ENCODE measurements at places on chromosomes 2 and 18.
A peak's percentile ranks its signal among the peaks of the same experiment; 100 is the strongest.

DNA sequence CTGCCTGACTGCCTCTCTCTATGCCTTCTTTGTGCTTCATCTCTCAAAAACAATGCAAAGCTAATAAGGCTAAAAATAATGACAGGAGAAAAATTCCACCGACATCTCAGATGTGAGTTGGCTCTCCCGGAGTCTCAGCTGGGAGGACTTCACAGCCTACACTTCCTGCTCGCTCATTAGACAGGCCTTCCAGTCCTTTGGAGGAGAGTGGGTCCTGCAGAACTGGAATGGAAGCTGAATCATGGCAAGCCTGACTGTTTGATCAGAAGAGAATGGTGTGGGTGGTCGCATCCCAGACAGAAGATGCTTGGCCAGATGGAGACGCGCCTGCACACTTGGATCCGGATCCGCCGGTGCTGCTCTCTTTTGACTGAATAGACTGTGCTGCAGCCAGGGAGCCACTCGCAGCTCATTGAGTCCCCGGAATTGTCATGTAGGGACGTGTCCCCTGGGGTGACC is 49.7 kb downstream of the TRIB2 start:
- DNase-seq = no peak

DNA sequence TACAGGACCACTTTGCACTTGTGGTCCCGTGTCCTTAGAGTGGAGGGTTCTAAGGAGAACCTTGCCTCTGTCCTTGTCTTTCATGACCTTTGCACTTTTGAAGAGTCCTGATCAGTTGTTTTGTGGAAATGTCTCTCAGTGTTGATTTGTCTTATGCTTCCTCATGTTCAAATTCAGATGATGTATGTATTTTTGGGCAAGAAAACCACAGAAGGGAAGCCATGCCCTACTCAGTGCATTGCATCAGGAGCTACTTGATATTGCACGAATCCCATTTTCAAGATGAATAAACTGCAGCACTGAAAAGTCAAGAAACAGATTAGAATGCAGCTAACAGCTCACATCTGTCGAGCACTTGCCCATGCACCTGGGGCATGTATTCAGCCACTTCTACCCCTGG is 152.2 kb downstream of the INHBB start:
- DNase-seq = peak; percentile 86

GRCh38 chr2:46006473-46007025 is 290.7 kb upstream of the EPAS1 start:
- DNase-seq = no peak

DNA sequence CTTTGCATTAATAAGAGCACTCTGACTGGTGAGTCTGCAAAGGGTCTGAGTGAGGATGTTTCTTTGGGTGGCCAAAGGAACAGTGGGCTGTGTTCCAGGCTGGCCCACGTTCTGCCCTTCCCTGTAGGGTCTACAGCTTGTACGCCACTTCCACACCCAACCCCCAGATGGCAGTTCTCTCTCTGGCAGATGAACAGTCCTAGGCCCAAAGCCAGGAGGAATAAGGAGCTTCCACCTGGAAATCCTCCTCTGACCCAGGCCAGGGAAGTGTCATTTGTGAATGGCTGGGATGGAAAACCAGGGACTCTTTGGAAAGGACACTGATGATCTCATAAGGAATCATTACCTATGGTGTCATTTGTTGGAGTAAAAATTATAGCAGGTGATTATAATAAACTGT is 6.6 kb downstream of the OTOF start:
- no peak for DNase-seq

- no peak for DNase-seq
These were observed 1.9 kb downstream of the ATG4B start for GRCh38 chr2:241639385-241639784.

GRCh38 chr2:234135750-234136221 is 85.3 kb downstream of the SPP2 start:
- peak; percentile 34 for DNase-seq

DNA sequence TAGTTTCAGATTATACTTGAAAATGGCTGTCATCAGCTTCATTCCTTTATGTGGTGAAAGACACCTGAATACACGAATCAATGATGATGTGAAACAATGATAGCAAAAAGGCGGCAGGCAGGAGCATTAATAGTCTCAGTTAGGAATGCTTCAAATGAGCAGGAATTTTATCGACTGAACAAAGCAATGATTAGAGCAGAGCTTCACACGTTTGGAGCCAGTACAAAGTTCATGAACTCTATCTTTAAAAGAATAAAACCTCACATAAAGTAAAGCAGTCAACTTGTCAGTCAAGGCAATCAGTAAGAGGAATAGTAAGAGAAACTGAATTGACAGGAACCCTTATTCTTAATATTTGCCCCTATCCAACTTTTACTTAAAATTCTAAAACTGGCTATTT is 78.4 kb upstream of the SERTAD2 start:
- no peak for DNase-seq

- DNase-seq = peak; percentile 61
These were observed 44.3 kb downstream of the ZNF516 start for GRCh38 chr18:76450452-76451395.

DNA sequence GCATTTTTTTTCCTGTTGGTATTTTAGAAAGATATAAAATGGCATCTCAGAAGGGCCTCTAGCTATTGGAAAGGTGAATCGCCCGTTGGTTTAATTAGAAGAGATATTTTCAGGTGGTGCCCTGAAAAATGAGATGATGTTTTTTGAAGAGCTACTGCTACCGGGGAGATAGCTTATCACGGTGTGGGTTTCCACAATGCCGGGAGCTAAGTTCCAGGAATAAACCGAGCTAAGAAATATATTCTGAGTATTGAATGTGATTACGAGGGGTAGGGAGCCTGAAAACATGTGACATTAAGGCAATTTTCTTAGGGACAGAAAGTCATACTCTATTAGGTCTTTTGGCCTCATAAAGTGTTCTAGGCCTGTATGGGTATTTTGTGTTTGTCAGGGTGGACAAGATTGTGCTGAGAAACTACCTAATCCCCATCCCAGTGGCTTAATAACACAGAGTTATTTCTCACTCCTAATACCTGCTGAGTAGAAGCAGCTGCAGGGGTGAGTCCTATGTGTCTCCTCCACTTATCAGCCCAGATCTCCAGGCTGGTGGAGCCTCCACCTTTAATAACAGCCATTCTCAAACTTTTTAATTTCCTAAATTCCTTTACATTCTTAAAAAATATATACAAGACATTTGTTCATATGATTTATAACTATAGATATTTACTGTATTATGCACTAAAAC is 150.2 kb downstream of the LRRTM1 start:
- DNase-seq = no peak

GRCh38 chr2:10016802-10017258 is 26.5 kb upstream of the KLF11 start:
- DNase-seq = no peak

- no peak for DNase-seq
These were observed 104.1 kb upstream of the ITGA6 start for GRCh38 chr2:172323256-172323655.

DNA sequence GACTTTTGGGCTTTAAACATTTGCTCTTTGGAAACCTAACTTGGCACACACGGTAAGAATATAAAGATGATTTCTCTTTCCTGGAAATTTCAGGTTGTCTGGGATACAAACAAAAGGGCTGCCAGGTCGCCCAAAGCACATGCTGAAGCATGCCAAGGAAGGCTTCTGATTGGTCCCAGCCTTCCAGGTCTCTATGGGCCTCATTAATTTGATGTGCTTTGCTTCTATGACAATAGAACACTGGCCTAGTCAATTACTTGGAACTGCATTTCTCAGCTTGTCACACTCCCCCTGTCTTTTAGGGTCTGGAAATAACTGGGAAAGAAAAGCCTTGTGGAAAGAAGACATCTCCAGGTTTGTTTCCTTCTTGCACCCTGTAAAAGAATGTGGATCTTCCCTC is 228.9 kb downstream of the ADCYAP1 start:
- no peak for DNase-seq

DNA sequence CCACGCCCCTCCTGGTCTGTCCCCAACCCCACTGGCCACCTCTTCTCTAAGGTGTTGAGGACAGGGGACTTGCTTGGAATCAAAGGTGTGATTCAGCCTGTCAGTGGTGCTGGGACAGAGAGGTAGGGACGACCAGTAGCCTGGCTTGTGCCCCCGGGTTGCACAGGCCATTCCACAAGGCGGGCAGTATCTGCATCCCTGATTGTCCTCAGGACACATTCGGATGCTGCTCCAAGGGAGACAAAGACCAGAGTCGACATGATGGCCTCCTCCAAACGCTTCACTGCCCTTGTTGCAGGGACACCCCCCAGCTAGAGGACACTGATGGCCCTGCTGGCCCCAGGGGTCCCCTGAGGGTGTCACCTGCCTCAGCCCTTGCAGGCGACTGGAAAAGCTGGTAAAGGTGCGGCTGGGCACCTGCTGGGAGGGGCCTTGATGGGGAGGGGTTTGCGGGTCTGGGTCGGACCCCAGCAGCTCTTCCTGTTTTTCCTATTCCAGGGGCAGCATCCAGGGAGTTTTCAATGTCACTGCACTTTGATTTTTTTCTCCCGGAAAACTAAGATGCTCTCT is 98.0 kb downstream of the PTGR3 start:
- no peak for DNase-seq

DNA sequence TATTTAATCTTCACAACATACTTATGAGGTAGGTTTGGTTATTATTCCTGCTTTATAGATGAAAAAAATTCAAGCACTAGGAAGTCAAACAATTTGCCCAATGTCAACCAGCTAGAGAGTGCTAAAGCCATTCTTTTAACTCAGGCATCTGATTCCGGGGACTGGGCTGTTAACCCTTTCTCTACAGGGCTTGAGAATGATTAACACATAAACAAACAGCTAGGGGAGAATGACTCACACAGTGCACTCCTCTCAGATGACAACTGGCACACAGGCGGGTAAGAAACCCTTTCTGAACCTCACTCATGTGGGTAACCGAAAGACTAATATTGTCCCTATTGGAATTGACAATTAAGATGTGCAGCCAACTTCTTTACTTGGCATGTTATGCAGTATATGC is 86.3 kb upstream of the FSHR start:
- DNase-seq = no peak

- no peak for DNase-seq
These were observed 105.5 kb downstream of the GCA start for GRCh38 chr2:162449471-162449870.

DNA sequence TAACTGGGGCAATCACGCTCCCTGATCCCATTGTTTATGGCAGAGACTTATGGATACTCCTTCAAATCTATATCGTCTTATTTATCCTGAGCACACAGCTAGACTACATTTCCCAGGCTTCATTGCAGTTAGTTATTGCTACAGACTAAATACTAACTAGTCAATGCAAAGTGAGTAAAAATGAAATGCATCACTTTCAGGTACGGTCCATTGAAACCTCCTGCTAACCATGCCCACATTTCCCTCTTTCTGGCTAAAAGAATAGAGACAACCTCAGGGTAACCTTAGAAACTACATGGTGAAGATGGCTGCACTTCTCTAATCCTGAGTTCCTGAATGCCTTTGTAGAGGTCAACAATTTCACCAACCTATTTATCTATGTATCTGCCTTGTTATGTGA is 437.4 kb downstream of the EPHA4 start:
- no peak for DNase-seq

DNA sequence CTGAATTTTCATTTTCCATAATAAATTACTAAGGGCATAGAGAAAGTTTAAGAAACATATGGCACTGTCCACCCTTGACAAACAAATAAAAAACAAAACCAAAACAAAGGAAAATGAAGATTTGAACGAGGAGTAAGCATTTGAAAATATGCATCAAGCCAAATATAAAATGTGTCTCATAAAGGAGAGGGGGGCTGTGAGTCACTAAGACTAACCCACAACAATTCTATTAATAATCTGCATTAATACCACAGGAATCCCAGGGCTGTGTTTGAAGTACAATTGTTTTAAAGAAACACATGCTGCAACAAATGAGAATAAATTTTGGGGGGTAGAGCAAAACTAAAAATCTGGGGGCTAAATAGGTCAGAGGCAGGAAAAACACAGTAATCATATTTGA is 53.8 kb upstream of the STK17B start:
- DNase-seq = no peak

GRCh38 chr2:42569116-42569711 is 782 bp downstream of the MTA3 start:
- no peak for DNase-seq

GRCh38 chr2:165162466-165162865 is 41.4 kb downstream of the SCN3A start:
- no peak for DNase-seq

DNA sequence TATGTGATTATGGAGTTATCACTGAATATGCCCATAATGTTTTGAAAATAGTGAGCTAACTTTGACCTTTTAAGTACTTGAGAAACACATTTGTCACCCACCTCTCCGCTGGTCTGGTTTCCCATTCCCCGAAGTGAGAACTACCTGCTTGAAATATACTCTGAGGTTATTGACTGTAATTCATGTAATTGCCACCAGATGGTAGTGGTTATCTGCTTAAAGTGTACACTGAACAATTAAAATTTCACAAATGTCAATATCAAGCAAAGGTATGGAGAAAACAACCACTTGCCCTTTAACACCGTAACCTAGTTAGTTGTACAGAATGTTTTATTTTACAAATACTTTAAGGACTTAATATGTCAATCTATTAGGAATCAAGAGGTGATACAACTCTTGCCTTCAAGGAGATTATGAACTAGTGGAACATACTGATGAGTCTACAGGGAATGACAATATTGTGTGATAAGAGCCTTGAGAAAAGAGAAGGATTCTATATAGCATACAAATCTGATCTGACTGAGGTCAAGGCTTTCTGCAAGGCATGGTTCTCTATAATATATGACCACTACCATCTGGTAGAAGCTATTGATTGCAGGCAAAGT is 316.8 kb upstream of the KCNH7 start:
- DNase-seq = no peak

DNA sequence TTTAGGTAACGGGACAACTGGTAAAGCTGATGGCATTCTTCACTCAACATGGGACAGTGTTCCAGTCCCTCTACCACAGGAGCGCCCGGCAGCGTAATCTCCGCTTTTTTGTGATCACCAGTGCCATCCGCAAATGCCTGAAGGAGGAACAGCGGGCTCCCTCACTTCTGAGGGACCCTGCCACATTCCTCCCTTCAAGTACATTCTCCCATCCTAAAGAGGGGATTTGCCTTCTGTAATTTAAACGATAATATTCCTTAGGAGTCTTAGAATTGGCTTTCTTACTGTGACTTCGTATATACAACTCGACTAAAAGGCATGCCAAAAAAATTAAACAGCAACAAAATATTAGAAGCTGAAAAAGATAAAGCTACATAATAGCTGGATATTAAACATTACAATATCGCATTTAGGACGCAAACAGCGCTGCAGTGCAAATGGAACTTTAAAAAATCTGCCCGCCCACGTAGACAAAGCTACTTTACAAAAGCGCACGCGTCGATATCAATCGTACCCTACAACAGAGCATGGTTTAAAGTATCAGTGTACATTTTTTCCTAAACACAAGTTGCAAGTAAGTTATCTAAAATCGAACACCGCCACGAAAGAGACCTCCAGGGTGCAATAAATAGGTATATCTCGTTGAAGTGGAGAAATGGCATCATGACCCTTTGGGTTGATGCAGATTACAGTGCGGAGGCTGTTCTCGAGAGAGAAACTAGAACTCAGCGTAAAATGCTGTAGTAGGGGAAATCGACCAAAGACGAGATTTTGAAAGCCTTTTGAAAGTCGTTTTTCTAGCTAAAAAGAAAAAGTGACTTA is 2.3 kb upstream of the VSNL1 start:
- DNase-seq = no peak
